Naive thymus-derived CD8-positive, alpha-beta T cell (primary cell): ENCODE measurements at places on chromosomes 3 and 15. TPM values are rescaled to one million over a fixed set of nuclear protein-coding genes. Genes with fewer than 3 reads are reported as not detected.

DNA sequence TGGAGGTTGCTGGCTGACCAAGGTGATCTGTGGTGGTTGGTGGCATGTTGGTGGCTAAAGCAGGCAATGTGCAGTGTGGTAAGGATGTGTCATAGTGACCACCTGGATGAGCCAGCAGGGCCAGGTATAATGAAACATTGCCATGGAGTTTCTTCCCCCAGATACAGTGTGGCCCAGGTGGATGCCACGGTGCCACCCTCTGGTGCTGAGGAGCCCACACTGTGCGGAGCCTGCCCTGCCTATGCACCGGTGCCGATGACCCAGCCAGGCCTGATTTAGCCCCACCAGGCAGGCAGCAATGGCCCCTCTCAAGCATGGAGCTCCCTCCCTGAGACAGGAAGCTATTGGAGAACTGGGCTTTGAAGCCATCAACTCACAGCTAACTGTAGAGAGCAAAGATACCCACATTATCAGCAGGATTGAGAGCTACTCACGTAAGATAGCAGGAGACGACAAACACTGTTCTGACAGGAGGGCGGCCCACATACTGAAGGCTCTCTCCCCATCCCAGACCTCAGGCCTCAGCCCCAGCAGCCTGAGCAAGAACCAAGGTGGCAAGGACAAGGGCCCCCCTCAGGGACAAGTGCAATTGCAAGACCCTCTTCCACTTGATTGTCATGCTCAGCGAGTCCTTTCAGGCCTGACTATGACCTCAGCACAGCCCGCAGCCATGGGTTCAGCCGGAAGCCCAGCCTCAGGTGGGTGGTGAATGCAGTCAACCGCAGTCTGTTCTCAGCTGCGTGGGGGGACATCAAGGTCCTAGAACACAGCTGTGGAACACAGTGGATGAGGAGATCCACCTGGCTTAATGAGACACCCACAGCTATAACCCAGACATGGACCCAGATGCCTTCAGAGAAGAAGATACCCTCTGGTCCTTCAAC, 82.8 kb upstream of the CDV3 start:
- peak; percentile 78 for DNase-seq

DNA sequence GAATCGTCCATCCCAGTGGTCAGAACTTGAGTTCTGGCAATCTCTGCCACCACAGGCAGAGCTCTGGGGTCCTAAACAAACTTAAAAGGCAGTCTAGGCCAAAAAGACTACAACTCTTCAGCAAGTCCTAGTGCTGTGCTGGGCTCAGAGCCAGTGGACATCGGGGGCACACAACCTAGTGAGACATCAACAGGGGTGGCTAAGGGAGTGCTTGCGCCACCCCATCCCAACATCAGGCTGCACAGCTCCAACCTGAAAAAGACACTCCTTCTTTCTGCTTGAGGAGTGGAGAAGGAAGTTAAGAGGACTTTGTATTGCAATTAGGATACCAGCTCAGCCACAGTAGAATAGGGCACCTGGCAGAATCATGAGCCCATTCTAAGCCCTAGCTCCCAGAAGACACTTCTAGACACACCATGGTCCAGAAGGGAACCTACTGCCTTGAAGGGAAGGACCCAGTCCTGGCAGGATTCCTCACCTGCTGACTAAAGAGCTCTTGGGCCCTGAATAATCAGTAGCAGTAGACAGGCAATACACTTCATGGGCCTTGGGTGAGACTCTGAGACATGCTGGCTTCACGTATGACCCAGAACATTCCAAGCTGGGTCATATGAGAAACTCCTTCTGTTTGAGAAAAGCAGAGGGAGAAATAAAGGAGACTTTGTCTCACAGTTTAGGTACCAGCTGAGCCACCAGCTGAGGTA, 72.0 kb downstream of the TFDP2 start:
- no peak for DNase-seq

DNA sequence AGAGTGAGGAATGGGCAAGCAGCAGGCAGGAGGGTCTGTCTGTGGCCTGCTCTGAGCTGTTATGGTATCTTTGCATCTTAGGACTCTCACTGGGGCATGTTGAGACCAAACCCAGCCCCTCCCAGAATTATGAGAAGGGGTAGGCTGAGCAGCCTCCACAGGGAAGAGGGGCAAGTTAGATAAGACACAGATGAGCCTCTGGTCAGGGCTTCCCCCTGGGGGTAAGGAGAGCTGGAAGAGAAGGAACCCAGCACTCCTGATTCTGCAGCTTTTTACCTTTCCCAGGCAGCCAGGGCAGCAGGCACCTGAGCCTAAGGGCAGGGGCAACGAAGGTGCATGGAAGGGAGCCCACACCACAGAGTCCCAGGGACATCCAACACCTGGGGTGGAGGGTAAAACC, 19.3 kb downstream of the DUOX1 start:
- no peak for DNase-seq

DNA sequence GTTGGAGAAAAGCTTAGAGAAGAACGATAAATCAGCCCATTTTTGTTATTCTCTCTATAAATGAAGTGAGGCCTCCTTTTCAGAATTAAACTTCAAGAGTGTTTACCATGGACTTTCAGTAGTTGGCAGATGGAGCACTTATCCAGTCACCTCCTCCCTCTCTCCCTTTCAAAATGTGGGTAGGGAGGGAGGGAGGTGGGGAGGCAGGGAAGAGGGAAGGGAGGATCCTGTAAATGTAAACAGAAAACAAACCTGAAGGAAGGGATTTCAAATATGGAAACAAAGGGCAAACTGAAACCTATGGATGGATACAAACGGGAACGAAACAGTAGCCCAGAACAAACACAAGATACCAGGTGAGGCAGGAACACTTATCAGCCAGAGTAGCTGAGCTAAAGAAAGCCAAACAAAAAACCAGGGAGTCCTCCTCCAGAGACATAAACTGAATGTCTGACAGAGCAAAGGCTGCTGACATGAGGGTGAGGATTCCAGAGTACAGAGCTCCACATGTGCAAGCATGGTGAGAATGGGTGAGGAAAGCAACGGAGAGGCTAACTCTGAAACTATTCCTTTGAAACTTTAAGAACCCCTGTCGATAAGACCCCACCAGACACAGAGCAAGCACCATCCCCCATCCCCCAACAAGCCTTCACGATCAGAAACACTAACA, 41.0 kb upstream of the GP5 start:
- no peak for DNase-seq

DNA sequence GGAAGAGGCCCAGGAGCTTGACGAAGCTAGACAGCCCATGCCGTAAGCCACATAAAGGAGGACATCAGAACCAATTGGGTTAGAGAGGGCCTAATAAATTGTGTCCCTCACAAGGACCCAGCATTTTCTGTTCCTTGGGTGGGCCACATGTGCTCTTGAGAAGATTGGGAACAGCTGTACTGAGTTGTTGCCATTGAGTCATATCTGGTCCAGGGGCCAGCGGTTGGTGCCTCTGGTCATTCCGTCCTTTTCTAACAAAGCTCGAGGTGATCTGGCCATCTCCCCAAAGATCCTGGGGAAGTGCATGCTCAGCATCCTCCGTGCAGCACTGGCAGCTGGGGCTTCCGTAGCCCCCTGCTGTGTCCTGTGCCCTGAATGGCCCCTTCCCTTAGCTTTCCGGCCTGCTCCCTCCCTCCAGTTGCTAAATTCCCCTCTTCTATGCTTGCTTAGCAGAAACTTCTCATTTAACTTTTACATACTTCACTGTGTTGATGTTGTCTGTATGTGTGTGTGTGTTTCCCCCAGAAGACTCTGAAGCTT, 73.0 kb downstream of the EEFSEC start:
- no peak for DNase-seq

GRCh38 chr3:178465260-178466180, 70.7 kb upstream of the KCNMB2 start:
- no peak for DNase-seq

DNA sequence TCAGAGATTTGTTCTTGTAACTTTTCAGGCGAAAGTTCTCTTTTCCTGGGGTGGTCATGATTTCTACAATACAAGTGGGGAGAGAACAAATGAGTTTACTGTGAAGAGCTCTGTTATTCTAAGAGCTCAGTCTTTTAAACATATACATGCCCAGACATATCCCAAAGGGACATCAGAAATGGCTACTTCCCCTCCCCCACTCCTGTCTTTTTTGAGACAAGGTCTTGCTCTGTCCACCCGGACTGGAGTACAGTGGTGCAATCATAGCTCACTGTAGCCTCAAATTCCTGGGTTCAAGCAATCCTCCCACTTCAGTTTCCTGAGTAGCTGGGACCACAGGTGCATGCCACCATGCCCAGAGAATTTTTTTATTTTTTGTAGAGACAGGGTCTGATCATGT, 18.2 kb downstream of the KPNA1 start:
- DNase-seq = no peak

DNA sequence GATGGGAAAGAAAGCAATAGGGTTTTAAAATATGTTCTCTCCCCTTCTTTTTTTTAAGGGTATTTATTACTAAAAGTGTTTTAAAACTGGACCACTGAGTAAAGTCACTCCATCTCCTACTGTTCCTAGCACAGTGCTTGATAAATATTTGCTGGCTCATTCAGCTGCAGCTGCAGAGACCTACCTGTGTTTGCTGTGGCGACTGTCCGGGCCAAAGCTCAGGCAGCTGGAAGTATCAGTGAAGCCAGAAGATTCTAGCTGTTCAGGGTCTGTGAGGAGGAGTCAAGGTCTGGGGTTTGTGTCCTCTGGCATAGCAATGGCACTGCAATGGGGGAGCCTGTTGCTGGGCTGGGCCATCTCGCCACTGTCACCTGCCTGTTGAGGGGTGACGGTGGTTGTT, 109.9 kb downstream of the RPLP1 start:
- DNase-seq = no peak

DNA sequence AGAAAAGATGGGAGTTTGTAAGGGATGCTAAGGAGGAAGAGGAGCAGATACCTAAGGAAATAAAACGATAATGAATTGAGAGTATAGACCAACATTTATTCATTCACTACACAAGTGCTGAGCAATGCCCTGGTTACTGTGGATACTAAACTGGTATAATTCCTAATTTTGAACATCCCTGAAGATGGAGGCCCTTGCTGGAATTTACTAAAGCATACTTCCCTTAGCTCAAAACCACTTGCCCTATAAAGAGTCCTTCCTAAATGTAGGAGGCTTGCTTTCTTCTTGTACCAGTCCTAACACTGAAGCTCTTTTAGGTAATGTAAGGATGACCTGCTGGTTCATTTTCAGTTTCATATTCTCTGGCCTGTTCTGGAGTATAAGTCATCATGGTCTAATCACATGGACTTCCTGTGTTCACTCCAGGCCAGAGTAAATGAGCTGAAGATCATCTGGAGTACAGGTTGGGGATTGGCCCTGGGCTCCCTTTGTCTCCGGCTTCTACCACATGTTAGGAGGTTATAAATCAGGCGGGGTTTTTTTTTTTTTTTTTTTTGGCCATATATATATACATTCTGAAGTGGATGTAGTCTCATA, 40.1 kb upstream of the MTMR10 start:
- no peak for DNase-seq

GRCh38 chr3:27542476-27542875, 58.3 kb upstream of the SLC4A7 start:
- no peak for DNase-seq

DNA sequence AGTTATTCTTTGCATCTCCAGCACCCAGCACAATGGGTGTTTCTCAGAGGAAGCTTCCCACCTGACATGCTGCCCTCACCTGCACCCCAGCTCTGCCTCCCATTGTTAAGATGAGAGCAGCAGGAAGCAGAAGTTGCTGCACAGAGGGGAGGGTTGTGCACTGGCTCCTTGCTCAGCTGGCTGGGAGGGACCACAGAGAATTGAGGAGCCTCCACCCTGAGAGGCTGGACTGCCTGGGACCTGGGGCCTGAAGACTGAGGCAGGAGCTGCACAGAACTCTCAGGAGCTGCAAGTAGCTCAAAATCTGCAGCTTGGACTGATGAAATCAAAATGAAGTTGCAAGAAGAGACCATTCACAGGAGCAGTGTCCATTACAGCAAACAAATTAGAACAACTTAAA, 222.3 kb upstream of the LINGO1 start:
- no peak for DNase-seq

DNA sequence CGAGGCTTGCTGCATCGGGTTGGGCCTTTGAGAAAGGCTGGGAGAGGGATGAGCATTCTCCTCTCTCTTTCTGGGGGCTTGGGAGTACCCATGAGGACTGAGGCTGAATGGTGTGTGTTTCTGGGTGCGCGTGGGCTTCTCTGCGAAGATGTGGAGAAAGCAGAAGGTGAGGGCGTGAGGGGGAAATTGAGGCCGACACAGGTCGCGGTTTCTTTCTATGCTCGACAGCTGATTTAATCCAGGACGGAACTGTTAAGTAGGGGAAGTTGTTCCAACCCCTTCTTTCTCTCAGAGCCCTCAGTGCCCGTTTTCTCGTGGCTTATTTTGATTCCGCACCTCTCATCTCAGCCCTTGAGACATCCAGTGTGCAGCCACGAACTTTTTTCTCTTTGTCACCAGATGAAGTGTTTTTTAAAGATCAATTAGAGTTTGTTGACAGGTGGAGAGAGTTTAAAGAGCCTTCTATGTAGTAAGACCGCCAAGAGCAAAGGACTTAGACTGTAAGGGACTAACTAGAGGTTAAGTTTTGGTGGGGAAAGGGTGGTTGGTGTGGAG, 711 bp downstream of the STARD9 start:
- no peak for DNase-seq

GRCh38 chr15:67373971-67374370, 119.4 kb downstream of the IQCH start:
- DNase-seq = no peak

DNA sequence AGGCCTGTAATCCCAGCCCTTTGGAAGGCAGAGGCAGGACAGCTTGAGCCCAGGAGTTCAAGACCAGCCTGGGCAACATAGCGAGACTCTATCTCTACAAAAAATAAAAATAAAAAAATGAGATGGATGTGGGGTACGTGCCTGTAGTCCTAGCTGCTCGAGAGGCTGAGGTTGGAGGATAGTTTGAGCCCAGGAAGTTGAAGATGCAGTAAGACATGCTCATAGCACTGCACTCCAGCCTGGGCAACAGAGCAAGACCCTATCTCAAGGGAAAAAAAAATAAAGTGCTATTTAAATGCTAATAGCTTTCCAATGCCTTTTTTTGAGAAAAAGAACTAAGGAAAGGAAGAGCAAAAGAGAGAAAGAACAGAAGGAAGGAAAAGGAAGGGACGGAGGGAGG, 94.5 kb downstream of the MAGI1 start:
- no peak for DNase-seq

GRCh38 chr3:39398700-39399099, 7.8 kb upstream of the RPSA start:
- no peak for DNase-seq

- DNase-seq = no peak
These were observed 27.4 kb downstream of the MIX23 start for GRCh38 chr3:122355612-122356011.

GRCh38 chr3:10187944-10188343, 23.2 kb downstream of the IRAK2 start:
- DNase-seq = no peak

- DNase-seq = no peak
These were observed 493.9 kb upstream of the RASGRP1 start for GRCh38 chr15:39058351-39059131.

GRCh38 chr15:88810446-88810845, 7.2 kb downstream of the ACAN start:
- DNase-seq = no peak

GRCh38 chr3:54307566-54308180, 185.3 kb downstream of the CACNA2D3 start:
- DNase-seq = no peak

GRCh38 chr3:113405180-113405579, 36.1 kb downstream of the CFAP44 start:
- DNase-seq = no peak

Gene TRH
- not detected for polyA plus RNA-seq

Gene MESP2
- not detected for polyA plus RNA-seq

Gene INSYN1
- not detected for polyA plus RNA-seq

Gene NAALADL2
- not detected for polyA plus RNA-seq

Gene EEF1AKMT4
- polyA plus RNA-seq = 4.0 TPM

Gene TGM4
- not detected for polyA plus RNA-seq

Gene TRANK1
- polyA plus RNA-seq = 17.9 TPM

Gene WDR82
- polyA plus RNA-seq = 136 TPM

Gene SCN11A
- polyA plus RNA-seq = not detected
